Midbrain (tissue), 1 donor: ENCODE measurements at places on chromosomes 13 and 19.
A peak's percentile ranks its signal among the peaks of the same experiment; 100 is the strongest.

GRCh38 chr13:98401934-98402333 lies 175.0 kb downstream of the STK24 start:
- no peak for DNase-seq

GRCh38 chr13:71801781-71802180 lies 65.2 kb downstream of the DACH1 start:
- DNase-seq = no peak

GRCh38 chr19:58117841-58118575 lies 20.0 kb upstream of the ZSCAN18 start:
- no peak for DNase-seq

GRCh38 chr13:56515441-56515840 lies 625.3 kb upstream of the PRR20A start:
- DNase-seq = no peak

DNA sequence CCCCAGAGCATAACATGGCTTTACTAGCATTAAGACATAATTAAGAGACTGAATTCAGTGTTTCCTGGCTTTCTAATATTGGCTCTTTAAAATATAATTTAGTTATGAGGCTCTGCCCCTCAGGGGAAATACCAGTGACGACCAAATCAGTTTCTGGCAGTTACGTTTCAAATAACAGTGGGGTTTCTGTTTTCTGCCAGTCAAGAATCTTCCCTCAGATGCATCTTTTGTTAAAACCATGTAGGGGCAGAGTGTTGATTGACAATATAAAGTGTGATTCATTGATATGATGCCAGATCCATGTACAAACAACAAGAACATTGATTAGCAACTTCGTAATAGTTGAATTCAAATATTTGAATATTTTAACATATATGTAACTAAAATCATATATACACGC lies 1169.7 kb downstream of the DIAPH3 start:
- no peak for DNase-seq

GRCh38 chr19:29812080-29812880 lies 489 bp downstream of the CCNE1 start:
- no peak for DNase-seq

DNA sequence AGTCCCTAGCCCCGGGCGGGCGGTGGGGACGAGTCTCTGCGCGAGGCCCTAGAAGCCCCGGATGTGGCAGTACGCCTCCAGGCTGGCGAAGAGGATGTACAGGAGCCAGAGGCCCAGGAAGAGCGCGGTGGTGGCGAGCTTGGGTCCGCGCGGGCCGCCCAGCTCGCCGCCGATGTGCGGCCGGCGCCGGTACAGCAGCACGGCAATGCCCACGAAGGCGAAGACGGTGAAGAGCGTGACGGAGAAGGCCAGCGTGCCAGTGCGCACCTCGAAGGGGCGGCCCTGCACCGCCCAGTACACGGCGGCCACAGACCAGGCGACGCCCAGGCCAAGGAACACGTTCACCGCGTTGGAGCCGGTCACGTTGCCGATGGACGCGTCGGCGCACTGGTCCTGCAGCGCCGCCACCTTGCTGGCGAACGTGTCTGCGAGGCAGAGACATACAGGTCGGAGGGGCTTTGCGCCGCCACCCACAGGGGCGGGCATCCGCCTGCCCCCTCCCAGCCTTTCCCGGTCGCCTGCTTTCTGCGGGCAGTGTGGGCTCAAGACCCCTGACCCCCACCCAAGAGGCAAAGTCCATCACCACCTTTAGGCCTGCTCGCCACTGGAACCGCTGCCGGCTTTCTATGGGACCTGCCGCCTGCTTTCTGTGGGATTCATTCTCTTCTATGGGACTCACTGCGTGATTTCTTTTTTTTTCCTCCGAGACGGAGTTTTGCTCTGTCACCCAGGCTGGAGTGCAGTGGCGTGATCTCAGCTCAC lies 10.9 kb upstream of the MEIS3 start:
- no peak for DNase-seq

GRCh38 chr13:59856281-59856810 lies 307.4 kb downstream of the DIAPH3 start:
- no peak for DNase-seq

DNA sequence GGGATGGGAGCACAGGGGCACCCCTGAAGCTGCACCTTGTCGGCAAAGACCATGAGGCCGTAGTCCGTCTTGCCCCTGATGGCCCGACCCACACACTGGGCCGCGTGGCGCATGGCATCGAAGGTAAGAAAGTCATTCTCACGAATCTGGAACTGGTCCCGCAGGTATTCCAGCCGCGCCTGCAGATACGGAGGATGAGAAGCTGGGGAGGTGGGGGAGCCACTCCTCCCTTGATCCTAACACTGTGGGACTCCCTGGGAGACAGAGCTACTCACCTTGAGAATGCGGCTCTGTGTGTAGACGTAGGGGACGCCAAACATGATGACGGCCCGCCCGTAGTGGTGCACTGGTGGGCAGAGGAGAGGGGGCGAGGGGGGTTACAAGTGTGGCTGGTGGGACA lies 11.9 kb downstream of the KLC3 start:
- no peak for DNase-seq

DNA sequence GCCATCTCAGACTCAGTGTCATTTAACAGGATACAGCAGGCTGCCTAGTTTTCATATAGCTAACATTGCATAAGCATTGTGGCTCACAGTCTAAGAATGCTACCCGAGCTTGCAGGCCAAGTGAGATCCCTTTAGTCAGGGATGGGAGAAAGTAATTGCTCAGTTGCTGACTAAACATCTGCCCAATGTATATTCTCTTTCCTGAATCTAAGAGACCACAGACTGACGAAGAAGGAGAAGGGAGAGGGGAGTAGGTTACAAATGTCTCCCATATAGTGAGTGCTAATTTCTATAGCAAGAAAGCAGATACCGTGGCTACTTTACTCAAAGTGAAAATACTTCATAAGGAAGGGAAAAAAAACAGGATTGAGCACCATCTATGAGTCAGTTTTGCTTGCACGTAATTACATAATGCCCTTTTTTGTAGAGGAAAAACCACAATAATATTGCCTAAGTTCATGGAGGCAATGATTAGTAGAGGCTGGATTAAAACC lies 453.9 kb downstream of the COG6 start:
- no peak for DNase-seq

DNA sequence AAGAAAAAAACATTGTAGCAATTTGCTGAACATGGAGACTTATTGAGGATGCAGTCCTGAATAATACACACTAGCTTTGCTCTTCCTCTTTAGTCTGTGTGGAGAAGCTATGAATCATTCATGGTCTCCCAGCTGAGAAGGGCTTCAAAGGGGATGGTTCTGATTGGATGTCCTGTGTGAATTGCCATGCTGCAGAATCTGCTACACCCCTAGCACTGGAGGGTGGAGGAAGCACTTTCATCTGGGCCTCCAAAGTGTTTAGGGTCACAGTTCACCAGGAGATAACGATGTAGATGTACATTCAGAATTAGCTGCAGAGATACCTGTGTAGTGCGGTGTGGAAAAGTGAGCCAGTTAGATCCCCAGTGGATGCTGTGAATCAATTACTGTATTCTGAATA lies 321.1 kb upstream of the EDNRB start:
- no peak for DNase-seq

GRCh38 chr19:22807061-22807835 lies 23.3 kb upstream of the ZNF99 start:
- DNase-seq = no peak

- no peak for DNase-seq
Measured at GRCh38 chr13:73304442-73304841, 245.6 kb downstream of the KLF5 start.

- no peak for DNase-seq
Measured at GRCh38 chr13:98664047-98664446, 87.1 kb upstream of the STK24 start.

DNA sequence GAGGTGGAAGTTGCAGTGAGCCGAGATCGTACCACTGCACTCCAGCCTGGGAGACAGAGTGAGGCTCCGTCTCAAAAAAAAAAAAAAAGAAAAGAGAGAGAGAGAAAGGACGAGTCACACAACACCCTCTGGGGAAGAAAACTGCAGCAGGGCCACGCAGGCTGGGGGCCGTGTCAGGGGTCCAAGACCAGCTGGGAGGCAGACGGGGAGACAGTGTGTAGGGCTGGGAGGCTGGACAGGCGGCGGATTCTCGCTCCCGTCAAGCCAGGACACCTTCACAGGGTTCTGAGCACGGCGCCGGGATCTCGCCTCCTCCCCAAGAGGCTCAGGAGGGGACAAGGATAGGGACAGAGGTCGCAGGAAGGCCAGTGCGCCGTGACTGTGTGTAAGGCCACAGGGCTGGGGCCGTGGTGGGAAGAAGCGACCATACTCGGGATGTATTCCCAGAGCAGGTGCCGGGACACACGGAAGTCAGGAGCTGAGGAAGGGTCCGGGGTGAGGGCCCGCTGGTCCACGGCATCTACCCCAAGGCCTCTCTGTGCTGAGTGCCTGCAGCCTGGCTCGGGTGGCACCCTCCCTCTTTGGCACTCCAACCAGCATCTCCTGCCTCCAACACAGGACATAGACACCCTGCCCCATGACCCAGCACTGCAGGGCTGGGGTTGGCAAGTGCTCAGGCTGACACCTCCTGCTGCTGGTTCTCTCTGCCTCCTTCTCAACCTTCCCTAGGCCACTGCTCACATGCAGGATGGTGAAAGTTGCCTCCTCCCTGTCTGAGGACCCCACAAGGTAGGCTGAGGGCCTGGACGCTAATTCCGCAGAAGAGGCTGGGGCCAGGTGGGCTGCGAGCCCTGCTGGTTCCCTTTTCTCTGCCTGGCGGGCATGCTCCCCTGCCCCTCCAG lies 21.2 kb downstream of the ZNF787 start:
- no peak for DNase-seq

DNA sequence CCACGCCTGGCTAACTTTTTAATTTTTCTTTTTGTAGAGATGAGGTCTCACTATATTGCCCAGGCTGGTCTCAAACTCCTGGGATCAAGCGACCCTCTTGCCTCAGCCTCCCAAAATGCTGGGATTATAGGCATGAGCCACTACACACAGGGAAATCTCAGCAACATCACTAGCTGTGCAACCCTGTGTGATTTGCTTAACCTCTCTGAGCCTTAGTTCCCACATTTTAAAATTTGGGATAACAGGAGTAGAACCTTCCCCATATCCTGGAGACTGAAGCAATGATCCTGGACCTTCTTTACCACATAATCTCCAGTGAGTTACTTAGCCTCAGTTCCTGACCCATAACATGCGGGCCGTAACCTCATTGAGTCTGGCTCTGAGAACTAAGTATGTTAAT lies 139.1 kb downstream of the IER2 start:
- no peak for DNase-seq

DNA sequence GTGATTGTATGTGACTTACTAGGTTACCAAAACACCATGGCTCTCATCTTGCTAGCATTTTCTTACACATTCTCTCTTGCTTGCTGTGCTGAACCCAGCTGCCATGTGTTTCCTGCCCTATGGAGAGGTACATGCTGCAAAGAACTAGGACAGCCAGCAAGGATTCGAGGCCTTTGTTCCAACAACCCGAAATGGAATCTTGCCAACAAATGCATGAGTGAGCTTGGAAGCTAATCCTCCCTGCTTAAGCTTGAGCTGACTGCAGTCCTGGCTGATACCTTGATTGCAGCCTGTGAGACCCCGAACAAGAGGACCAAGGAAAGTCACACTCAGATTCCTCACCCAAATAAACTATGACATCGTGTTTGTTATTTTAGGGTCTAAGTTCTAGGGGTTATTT lies 651.2 kb downstream of the SLITRK6 start:
- peak; percentile 7 for DNase-seq

DNA sequence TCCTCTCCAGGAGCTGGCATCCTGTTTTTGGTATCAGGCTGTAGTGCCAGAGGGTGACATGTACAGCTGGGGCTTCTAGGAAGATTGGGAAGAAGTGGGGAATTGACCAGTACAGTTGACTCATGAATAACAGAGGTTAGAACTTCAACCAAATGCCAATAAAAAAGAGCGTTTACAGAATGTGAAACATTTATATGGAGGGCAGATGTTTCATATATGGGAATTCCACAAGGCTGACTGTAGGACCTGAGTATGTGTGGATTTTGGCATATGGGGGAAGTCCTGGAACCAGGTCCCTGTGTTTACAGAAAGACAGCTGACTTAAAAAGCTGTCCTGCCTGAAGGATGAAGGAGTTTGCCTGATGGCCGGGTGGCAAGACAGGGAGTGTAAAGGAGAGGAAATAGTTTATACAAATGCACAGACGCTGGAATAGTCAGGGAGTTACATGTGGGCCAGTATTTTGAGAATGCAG lies 5.2 kb downstream of the CHAMP1 start:
- no peak for DNase-seq

- DNase-seq = no peak
Measured at GRCh38 chr19:46160233-46160775, 12.3 kb downstream of the IGFL2 start.

GRCh38 chr13:30366088-30366487 lies 56.2 kb upstream of the UBE2L5 start:
- DNase-seq = no peak

DNA sequence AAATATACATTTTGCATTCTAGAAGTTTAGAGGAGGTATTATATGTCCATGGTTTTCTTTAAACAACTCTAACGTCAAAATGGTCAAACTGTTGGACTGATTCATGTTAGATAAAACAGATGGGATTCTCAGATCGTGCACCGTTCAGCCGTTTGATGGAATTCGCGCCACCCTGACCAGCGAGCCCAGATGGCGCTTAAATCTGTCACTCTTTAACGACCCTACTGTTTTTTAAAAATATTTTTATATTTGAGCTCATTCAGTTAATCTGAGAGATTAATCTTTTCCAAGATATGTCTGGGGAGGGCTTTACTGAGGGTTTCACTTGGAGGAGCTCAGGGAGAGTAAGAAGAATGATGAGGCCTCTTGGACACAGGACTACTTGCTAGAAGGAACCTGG lies 164.4 kb downstream of the TM9SF2 start:
- no peak for DNase-seq

DNA sequence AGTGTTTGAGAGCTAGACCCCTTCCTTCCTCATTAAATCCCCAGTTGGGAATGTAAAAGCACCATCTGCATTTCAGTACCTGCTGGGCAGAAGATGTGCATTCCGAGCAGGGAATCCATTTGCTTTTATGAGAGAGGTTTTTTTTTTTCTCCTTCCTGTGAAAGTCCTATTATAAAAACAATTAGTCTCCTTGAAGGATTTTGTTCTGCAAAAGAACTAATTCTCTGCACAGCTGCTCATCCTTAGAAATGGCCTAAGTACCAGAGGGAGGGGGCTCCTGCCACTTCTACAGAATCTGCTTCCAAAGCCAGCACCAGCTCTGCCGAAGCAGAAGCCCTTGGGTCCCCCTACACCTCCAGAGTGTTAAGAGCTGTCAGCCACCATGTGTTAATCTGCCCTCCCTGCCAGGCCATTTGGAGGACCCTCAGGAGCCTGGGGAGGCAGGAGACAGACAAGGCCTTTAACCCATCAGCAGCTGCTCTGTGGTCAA lies 36.4 kb upstream of the SERPINE3 start:
- DNase-seq = no peak
